ENCODE measurements at places on chromosomes 2 and 18. TPM values are rescaled to one million over a fixed set of nuclear protein-coding genes. Genes with fewer than 3 reads are reported as not detected.

The CRYGC gene
- not detected for total RNA-seq

The ATOH8 gene
- total RNA-seq, result 29.7 TPM

- no peak for DNase-seq
Observed at GRCh38 chr2:201007584-201007998, 44.1 kb upstream of the ORC2 start.

The ZNF532 gene
- 47.5 TPM for total RNA-seq

The FN1 gene
- 220 TPM for total RNA-seq

GRCh38 chr2:161722547-161723503 is 98.6 kb downstream of the SLC4A10 start:
- DNase-seq, result no peak

GRCh38 chr2:172922306-172922705 is 153.3 kb upstream of the MAP3K20 start:
- DNase-seq, result no peak

The PSTPIP2 gene
- 4.4 TPM for total RNA-seq

GRCh38 chr2:44168681-44169154 is at the start of gene PPM1B:
TSS of gene PPM1B (plus strand) at chr2:44168875. CDS start at chr2:44201200, 32,325 bp downstream.
- no peak for DNase-seq

The DPP10 gene
- total RNA-seq, result 0.13 TPM

DNA sequence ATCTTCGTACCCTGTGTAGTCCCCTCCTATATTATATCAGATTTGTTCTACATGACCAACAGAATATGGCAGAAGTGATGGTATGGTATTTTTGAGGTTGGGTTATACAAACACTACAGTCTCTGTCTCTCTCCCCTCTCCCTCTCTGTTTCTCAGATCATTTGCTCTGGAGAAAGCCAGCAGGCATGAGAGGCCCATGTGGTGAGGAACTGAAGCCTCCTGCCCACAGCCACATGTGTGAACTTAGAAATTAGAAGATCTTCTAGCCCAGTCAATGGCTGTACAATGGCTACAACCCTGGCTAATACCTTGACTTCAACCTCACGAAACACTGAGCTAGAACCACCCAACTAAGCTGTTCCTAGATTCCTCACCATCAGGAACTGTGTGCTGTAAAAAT is 250.6 kb downstream of the SMAD2 start:
- DNase-seq, result no peak

GRCh38 chr18:32200766-32201165 is 10.9 kb downstream of the MEP1B start:
- no peak for DNase-seq

- no peak for DNase-seq
Observed at GRCh38 chr18:50072146-50072545, 122.8 kb downstream of the MYO5B start.

DNA sequence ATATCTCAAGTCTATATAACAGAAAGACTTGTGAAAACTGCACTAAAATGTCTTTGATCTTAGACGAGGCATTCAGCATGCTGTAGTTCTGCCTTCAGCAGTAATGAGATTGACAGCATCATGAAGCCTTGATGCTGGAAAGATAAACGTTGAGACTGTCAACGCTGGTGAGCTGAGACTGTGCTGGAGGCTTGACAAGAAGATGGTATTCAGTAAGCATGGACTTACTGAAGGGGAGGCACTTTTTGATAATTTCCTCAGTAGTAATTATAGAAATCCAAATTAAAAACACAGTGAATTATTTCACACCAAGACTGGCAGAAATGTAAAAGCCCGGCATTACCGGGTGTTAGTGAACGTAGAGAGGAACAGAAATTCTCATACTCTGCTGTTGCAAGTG is 162.2 kb downstream of the CCBE1 start:
- no peak for DNase-seq

- no peak for DNase-seq
Observed at GRCh38 chr2:192087398-192087958, 107.3 kb downstream of the TMEFF2 start.

- no peak for DNase-seq
Observed at GRCh38 chr2:106127282-106127771, 66.8 kb downstream of the UXS1 start.

The CD8B2 gene
- not detected for total RNA-seq

- DNase-seq, result no peak
Observed at GRCh38 chr2:121576263-121576662, 45.6 kb downstream of the RNU4ATAC start.

The SULT1C4 gene
- total RNA-seq, result 4.8 TPM

GRCh38 chr2:69985216-69985615 is 23.8 kb upstream of the ASPRV1 start:
- no peak for DNase-seq

The TSPYL6 gene
- total RNA-seq, result not detected

GRCh38 chr18:25097057-25097456 is 254.9 kb downstream of the ZNF521 start:
- no peak for DNase-seq

The IL36A gene
- not detected for total RNA-seq

The AKAIN1 gene
- total RNA-seq, result not detected

DNA sequence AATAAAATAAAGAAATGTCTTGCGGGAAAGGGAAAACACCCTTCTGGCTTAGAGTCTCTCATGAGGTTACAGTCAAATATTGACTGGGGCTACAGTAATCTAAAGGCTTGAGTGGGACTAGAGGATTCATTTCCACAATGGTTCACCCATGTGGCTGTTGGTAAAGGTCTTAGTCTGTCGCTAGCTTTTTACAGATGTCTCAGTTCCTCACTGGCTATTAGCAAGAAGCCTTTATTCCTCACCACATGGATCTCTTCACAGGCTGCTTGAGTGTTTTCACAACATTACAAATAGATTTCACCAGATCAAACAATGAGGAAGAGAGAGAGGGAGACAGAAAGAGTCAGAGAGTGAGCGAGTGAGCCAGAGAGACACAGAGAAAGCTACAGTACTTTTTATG is 8.3 kb upstream of the ZC3H15 start:
- DNase-seq, result no peak

- DNase-seq, result no peak
Observed at GRCh38 chr18:73707035-73707434, 440.6 kb downstream of the FBXO15 start.

The MYOM1 gene
- total RNA-seq, result 3.1 TPM

DNA sequence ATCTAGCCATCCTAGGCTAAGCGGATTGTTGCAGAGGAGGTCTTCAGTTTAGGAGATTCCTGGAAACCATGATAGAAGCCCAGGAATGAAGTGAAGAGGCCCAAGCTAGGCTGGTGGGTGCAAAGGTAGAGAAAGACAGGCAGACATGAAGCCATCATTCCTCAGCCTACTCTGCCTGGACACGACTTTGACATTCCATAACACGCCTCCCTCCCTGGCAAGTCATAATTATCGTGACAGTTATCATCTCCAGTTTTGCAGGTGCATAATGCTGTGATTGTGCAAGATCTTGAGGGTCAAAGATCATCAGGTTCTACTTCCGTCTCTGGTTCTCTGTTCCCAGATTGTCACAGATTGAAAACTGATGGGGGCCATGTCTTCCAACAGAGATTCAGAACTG is 15.2 kb upstream of the FZD5 start:
- DNase-seq, result no peak

- no peak for DNase-seq
Observed at GRCh38 chr2:7634409-7634808, 717.2 kb downstream of the RNF144A start.

The PDE1A gene
- total RNA-seq, result 28.2 TPM

The ACOXL gene
- not detected for total RNA-seq

The PIGN gene
- total RNA-seq, result 19.7 TPM

DNA sequence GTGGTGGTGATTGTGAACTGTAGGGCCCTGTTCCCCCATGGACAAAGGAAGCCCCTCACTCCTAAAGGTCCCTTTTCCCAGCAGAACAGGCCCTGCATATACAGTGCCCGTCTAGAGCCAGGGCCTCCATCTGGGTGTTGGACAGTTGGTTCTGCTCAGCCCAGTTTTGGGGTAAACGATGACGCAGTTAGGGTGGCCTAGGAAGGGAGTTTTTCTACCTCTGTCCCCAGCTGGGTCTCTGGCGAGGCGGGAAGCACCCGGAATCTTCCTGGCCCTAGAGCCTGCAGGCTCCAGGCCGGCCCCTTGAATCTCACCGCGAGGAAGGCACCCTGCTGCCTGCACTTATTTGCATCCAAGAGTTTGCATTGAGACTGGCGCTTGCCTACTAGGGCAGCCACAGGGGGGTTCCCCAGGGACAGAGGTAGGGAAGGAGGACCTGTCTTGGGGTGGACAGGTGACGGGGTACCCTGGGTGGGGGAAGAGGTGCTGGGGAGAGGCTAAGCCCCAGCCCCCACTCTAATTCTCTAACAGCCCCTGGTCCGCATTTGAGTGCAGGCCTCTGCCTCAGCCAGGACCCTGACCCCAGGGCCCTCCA is 529 bp upstream of the MTA3 start:
- no peak for DNase-seq

DNA sequence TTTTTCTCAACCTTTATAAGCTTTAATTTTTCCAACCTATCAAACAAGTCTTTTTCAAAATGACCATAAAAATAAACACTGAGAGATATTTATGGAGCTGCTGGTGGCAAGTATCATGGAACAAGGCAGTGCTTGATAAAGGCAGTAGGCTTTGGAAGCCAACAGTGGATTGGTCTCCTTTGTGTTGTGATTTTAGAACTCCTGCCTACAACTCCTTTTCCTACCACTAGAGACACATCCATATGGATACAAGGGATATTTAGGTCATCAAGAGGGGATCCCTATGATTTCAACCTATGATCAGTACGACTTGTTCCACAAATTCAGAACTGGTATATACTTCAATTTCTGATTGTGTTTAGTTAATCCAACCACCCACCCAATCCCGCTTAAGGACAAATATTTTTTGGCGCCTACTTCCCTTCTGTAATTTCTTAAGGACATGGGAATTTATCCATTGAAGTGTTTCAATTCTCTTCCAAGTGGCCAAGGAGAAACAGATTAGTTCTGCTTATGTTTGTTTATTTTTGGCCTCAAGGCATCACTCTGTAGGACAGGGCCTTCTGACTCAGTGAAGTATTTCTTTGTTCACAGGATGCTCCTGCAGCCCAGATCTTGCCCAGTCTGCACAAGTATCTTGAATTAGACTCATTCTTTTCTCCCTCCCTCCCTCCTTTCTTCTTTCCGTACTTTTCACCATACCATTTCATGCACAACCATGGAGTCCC is 2119.6 kb upstream of the PIK3C3 start:
- DNase-seq, result no peak

- no peak for DNase-seq
Observed at GRCh38 chr18:8501044-8501443, 108.2 kb upstream of the RAB12 start.

GRCh38 chr2:158699323-158699722 is 95.8 kb upstream of the DAPL1 start:
- no peak for DNase-seq

The KCNK3 gene
- total RNA-seq, result 1.6 TPM

The TMEM169 gene
- total RNA-seq, result 0.46 TPM

GRCh38 chr18:9321736-9322135 is 12.8 kb upstream of the TWSG1 start:
- no peak for DNase-seq
